ENCODE measurements at places on chromosomes 16 and 17.

DNA sequence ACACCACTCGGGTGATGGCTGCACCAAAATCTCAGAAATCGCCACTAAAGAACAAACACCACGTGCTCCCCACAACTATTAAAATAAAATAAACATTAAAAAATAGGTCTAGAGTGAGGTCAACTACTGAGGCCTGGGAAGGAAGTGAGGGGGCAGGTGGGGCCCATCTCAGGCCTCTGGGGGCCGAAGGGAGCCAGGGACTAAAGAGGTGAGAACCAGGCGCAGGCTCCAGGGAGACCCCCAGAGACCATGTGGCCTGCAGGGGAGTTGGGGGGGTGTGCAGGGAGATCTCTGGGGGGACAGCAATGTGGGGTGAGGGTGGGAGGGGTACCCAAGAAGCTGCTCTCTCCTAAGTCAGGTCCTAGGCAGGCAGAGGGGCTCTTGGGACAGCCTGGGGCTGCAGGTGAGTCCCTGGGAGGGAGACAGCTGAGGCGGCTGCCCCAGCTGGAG, 111.3 kb upstream of the SMURF2 start:
- no peak for DNase-seq

DNA sequence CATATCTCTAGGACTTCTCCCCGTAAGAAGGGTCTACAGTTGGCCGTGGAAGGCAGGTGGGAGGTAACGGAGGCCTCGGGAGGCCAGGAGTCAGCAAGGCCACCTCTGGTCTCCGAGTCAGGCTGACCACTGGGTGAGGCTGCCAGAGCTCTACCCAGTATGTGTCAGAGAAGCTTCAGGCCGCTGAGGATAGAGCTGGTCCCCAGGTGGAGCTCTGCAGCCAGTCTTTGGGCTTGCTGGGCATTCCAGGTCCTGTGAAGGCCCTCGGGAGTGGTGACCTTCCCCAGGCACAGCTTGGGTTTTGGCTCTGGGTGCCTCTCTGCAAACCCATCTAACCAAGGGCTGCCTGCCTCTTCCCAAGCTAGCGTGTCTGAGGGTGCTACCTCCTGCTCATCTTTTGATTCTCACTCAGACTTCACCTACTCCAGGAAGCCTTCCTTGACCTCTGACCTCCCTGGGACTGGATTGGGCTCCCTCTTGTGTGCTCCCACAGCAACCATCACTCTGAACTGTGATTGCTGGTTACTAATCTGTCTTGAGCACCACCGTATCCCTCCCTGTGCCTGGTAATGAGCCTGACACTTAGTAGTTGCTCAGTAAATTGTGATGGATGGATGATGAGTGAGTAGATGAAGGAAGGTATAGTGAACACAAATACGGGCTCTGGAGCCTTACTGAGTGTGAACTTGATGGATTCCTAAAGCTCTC, 22.3 kb downstream of the RHBDL3 start:
- no peak for DNase-seq

DNA sequence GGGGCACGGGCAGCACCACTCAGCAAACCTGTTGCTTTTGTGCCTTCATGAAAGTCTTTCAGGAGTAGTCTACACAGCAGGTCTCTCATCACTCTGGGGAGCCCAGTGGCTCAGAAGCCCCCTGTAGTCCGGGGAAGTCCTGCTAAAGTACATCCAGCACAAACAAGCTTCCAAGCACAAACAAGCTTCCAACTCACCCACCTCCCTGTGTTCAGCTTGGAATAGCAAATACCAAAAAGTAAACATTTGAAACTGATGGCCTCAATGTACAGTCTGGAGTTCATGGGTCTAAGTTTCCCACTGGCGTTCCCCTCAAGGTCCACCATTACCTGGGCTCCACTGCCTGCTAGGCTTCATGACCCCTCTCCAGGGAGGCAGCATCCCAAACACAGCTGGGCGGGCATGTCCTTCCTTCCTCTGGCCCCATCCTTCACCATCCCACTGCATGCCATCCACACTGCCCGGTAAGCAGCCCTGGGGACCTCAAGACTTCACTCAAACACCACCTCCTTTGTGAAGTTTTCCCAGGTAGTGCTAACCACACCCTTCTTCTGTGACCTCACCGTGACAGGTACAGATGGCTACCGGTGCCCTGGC, 62.8 kb upstream of the SIAH1 start:
- no peak for DNase-seq

DNA sequence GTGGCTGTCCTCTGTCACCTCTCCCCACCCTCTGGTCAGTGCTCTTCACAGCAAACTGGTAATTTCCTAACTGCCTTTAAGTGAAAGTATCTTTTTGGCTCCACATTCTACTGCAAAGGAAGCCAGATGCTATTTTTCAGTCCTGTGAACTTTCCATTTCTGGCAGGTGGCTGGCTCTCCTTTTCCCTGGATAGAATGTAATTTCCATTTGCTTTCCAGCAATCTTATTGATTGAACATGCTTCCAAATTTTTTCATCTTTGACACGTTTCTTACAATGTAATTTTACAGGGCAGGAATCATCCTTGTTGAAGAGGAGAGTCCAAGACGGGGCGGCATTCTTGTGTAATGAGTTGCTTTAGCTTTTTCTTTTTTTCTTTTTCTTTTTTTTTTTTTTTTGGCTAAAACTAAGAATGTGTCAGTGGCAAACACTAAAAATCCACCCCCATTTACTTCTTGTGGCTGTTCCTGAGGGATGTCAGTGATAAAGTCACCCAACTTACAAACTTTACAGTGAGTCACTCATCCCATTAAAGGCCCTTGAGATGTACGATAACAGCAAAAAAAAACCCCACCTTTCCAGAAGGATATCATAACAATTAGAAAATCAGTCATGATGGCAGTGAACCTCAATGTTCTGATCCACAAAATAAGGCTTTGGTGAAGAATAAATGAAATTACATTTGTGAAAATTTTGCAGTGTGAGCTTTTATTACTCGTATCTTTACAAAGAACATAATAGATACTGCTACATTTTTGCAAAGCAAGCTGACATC, 29.4 kb upstream of the PRKCA start:
- DNase-seq: no peak

DNA sequence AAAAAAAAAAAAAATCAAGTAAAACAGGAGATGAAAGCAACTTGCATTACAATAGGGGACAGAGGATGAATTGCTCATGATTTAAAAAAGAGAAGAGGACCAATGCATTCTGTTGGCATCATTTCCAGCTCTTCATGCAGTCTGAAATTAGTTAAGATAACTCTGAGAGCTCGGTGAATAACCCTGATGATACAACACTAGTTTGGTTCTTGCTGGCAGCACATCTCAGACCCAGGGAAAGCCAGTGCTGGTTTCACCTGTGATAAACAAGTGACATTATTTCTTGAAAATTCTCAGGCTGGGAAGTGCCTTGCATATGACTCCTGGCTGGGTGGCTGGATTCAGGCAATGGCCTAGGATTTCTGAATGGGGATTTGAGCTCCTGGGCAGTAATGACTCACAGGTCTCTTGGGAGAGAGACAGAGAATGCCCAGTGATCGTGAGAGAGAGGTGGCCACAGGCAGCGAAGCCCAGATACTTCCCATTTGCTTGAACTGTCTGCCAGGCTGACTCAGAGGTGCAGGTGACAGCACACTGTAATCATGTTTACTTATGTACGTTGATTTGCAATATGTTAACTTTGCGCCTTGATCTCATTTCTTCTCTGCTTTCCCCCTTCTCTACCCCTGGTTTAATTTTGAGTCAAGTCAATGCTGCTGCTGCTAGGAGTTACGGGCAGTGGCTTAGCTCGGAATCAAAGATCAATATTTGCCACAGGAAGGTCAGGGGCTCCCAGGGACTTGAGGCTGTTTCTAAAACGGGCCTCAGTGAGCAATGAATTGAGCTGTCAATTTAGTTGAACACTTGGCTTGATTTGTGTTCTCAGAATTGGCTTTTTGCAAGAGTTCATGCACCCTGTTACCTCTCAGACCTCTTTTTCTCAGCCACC, 27.1 kb downstream of the ARSG start:
- no peak for DNase-seq

- no peak for DNase-seq
Observed at GRCh38 chr17:78769196-78769773, 12.8 kb downstream of the CYTH1 start.

- DNase-seq: no peak
Observed at GRCh38 chr16:4882633-4883285, 35.5 kb downstream of the UBN1 start.

GRCh38 chr16:71526111-71526631, at the start of gene CHST4:
Gene CHST4, plus strand, starts transcription at chr16:71526426. Its CDS starts 10,252 bp downstream, at chr16:71536678.
- no peak for DNase-seq

DNA sequence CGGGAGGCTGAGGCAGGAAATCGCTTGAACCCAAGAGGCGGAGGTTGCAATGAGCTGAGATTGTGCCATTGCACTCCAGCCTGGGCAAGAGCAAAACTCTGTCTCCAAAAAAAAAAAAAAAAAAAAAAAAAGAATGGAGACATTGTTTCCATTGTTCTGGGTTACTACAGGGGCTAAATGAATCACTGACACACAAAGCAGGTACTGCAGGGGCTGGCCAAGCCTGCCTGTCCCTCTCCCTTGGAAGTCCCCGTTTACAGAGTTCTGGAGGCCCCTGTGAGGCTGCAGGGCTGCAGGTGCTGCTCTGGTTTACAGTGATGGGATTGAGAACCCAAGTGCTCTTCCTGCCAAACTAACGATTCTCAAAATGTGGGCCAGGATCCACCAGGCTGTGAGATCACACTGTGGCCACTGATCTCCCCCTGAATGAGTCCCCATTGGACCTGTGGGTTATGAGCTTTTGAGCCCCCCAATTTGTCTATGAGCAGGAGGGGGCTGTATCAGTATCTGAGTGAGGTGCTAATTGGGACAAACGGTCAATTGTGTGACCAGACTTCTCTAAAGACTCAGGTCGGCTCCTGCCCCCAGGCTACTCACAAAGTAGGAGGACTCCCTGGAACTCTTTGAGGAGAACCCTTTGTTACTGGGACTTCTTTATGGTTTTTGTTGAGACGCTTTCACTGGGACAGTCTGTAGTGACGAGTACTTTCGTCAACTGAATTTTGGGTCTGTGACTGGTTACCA, 39.0 kb downstream of the DNAH17 start:
- no peak for DNase-seq

DNA sequence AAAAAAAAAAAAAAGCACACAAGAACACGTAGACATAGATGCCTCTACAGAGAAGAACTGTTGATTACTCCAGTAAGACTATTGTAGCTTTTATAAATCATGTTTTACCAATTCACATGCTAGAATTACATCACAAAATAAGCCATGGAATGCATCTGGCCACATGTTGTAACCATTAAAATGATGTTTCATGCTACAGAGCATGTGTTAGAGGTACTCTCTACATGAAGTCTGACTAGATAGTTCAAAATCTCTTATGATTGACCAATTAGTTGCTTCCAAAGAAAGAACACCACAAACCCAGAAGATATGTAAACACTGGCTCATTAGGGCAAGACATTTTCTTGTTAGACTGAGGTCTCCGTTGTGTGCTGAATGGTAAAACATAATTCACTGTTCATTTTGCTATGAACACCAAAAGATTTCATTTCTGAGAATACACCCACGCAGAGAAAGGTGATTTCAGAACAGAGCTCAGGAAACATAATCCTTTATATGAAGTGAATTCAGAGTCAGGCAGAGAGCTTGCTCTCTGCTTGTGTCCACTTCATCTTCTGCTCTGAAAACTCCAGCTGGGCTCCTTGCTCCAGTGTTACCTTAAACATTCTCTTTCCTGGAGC, 411.4 kb upstream of the SOX9 start:
- no peak for DNase-seq

DNA sequence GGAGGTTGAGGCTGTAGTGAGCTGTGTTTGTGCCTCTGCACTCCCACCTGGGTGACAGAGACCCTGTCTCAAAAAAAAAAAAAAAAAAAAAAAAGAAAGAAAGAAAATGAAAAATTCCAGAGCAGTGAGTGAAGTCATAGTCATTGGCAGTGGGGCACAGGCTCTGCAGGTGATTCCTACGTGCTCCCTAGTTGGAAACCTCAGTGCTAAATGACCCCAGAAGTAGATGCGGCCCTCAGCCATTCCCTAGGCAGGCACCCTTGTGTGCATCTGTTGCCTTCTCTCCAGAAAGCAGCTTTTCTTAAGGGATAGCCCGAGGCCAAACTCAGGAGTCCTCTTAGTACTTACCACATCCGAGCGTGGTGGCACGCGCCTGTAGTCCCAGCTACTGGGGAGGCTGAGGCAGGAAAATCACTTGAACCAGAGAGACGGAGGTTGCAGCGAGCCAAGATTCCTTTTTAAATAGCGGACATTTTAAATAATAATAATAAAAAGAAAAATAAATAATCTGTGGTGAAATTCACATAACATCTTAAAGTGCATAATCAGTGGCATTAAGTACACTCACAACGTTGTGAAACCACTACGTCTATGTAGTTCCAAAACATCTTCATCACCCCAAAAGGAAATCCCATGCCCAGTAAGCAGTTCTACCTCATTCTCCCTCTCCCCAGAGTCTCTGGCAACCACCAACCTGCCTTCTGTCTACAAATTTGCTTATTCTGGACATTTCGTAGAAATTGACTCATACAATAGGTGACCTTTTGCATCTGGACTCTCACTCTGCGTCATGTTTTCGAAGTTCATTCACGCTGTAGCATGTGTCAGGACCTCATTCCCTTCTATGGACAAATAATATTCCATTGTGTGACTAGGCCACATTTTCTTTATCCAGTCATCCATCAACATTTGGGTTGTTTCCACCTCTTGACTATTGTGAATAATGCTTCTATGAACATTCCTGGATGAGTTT, 12.5 kb upstream of the SPHK1 start:
- DNase-seq: no peak

DNA sequence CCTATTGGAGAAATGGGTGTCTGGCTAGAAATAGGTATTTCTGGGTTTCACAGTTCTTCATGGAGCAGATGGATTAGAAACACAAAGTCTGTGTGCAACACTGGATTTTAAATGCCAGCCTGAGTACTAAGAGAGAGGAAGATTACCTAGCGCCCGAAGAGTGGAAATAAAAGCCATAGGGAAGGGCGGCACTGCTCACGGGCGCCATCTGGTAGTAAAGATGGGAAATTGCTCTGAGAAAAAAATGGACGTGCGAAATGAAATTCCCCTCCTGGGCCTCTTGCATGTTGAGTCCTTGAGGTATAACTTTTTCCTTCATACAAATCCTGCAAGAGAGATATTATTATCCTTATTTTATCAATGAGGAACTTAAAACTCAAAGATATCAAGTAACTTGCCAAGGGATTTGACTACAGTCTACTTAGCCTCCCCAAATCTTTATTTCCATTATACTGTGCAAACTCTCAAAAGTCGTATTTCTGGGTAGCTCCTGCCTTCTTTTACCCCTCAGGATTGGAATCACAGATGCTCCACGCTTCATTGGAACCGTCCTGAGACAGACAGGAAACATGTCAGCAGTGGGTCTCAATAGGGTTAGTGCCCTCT, 72.8 kb downstream of the MMD start:
- no peak for DNase-seq

- DNase-seq: no peak
Observed at GRCh38 chr16:5604770-5605169, 507.2 kb upstream of the EEF2KMT start.

GRCh38 chr16:47392081-47392480, 68.8 kb downstream of the ITFG1 start:
- DNase-seq: no peak

DNA sequence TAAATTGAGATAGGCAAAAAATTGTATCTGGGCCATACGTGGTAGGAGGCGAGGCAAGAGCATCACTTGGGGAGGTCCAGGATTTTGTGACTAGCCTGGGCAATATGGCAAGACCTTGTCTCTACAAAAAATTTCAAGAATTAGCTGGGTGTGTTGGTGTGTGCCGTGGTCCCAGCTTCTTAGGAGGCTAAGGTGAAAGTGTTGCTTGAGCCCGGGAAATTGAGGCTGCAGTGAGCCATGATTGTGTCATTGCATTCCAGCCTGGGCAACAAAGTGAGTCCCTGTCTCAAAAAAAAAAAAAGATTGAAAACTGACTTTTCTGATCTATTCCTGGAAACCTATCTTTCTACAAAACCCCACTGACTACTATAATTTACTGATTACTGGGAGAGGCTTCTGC, 26.7 kb downstream of the CDK12 start:
- no peak for DNase-seq
